ENCODE measurements at places on chromosomes 1 and 21.
A peak's percentile ranks its signal among the peaks of the same experiment; 100 is the strongest.

- peaks cover 7% of the 10 kb centered on the region for H3K4me1 ChIP-seq
- no peak for DNase-seq
- no peaks in the 10 kb centered on the region for H3K36me3 ChIP-seq
- peak overlapping the region; percentile 71 for H3K27ac ChIP-seq
Measured at GRCh38 chr1:234909307-234909810, 219.3 kb downstream of the TOMM20 start.

GRCh38 chr1:86741947-86742572 is 37.7 kb downstream of the SH3GLB1 start:
- H3K27me3 ChIP-seq: no peaks in the 10 kb centered on the region
- no peak overlapping the region for H3K27ac ChIP-seq
- DNase-seq: peak; percentile 40
- H3K4me3 ChIP-seq: no peak overlapping the region
- H3K4me1 ChIP-seq: no peaks in the 10 kb centered on the region

- H3K36me3 ChIP-seq: no peaks in the 10 kb centered on the region
- no peaks in the 10 kb centered on the region for H3K4me1 ChIP-seq
- no peak overlapping the region for H3K4me3 ChIP-seq
- no peaks in the 10 kb centered on the region for H3K27me3 ChIP-seq
- DNase-seq: no peak
Measured at GRCh38 chr1:244383278-244383884, 68.3 kb downstream of the ADSS2 start.

GRCh38 chr1:34870395-34870794 is 10.8 kb upstream of the SMIM12 start:
- H3K27ac ChIP-seq: no peak overlapping the region
- no peak overlapping the region for H3K4me3 ChIP-seq
- H3K36me3 ChIP-seq: no peaks in the 10 kb centered on the region

- no peak overlapping the region for H3K4me3 ChIP-seq
- no peaks in the 10 kb centered on the region for H3K36me3 ChIP-seq
- H3K4me1 ChIP-seq: no peaks in the 10 kb centered on the region
- H3K27me3 ChIP-seq: no peaks in the 10 kb centered on the region
- DNase-seq: no peak
Measured at GRCh38 chr1:221727146-221728036, 14.5 kb downstream of the DUSP10 start.

DNA sequence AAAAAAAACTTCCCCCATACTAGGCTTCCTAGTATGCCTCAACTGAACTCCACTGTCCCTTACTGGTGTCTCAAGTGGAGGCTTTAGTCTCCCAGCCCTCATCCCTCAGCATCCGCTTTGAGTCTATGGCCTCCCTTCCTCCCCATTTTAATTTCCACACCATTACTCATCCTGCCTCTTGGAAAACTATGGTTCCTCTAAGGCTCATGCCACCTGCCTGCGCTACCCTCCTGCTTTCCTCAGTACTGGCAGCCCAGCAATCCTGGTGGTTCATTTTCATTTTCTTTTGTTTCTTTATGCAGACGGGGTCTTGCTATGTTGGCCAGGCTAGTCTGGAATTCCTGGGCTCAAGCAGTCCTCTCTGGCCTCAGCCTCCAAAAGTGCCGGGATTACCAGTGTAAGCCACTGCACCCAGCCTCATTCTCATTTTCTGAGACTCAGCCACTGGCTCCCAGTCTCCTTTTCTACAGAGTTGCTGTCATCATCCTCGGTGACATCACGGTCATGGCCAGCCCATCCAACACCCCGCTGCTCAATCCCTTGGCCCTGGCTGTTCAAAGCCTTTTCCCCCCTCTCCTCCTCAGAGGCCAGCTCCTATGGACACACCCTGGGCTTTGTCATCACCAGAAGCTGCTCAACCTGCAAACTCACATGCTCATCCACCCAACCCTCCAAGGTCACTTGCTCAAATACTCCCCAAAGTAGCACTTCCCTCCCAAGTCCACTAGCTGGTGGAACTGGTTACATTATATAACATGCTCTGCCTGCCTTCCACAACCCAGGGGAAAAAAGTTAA is 2.3 kb upstream of the PMVK start:
- no peaks in the 10 kb centered on the region for H3K4me1 ChIP-seq
- H3K27ac ChIP-seq: peak overlapping the region; percentile 5
- no peaks in the 10 kb centered on the region for H3K36me3 ChIP-seq
- H3K27me3 ChIP-seq: no peaks in the 10 kb centered on the region
- no peak for DNase-seq
- no peak overlapping the region for H3K4me3 ChIP-seq

GRCh38 chr1:182643699-182644098 is 39.5 kb upstream of the RGS16 start:
- H3K4me1 ChIP-seq: no peaks in the 10 kb centered on the region
- H3K36me3 ChIP-seq: no peaks in the 10 kb centered on the region
- no peaks in the 10 kb centered on the region for H3K27me3 ChIP-seq
- H3K4me3 ChIP-seq: no peak overlapping the region
- H3K27ac ChIP-seq: no peak overlapping the region

GRCh38 chr1:246212013-246212412 is 295.1 kb downstream of the SMYD3 start:
- DNase-seq: no peak
- H3K27ac ChIP-seq: no peak overlapping the region
- no peaks in the 10 kb centered on the region for H3K36me3 ChIP-seq
- no peaks in the 10 kb centered on the region for H3K27me3 ChIP-seq

GRCh38 chr1:14083706-14084105 is 383.7 kb downstream of the PRDM2 start:
- no peaks in the 10 kb centered on the region for H3K4me1 ChIP-seq
- H3K27me3 ChIP-seq: no peaks in the 10 kb centered on the region
- no peak overlapping the region for H3K27ac ChIP-seq
- no peak for DNase-seq

- no peak overlapping the region for H3K4me3 ChIP-seq
- no peak for DNase-seq
- no peaks in the 10 kb centered on the region for H3K27me3 ChIP-seq
Measured at GRCh38 chr21:42527127-42527488, 13.5 kb downstream of the SLC37A1 start.

- H3K27ac ChIP-seq: no peak overlapping the region
- H3K27me3 ChIP-seq: no peaks in the 10 kb centered on the region
- H3K4me1 ChIP-seq: no peaks in the 10 kb centered on the region
- no peak for DNase-seq
- H3K4me3 ChIP-seq: no peak overlapping the region
Measured at GRCh38 chr1:200542162-200542561, 78.4 kb downstream of the KIF14 start.

DNA sequence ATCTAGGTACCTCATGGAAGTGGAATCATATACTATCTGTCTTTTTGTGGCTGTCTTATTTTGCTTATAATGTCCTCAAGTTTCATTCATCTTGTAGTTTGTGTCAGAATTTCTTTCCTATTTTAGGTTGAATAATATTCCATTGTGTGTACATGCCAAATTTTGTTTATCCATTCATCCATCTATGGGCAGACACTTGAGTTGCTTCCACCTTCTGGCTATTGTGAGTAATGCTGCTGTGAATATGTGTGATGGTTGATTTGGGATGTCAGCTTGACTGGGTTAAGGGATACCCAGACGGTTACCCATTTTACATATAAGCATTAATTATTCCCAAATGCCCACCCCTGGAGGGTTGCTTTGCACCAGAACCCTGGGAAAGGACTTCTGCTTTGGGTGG is 477.5 kb downstream of the PTPRU start:
- no peak overlapping the region for H3K27ac ChIP-seq
- no peak for DNase-seq
- H3K4me3 ChIP-seq: no peak overlapping the region
- no peaks in the 10 kb centered on the region for H3K36me3 ChIP-seq
- H3K4me1 ChIP-seq: no peaks in the 10 kb centered on the region

DNA sequence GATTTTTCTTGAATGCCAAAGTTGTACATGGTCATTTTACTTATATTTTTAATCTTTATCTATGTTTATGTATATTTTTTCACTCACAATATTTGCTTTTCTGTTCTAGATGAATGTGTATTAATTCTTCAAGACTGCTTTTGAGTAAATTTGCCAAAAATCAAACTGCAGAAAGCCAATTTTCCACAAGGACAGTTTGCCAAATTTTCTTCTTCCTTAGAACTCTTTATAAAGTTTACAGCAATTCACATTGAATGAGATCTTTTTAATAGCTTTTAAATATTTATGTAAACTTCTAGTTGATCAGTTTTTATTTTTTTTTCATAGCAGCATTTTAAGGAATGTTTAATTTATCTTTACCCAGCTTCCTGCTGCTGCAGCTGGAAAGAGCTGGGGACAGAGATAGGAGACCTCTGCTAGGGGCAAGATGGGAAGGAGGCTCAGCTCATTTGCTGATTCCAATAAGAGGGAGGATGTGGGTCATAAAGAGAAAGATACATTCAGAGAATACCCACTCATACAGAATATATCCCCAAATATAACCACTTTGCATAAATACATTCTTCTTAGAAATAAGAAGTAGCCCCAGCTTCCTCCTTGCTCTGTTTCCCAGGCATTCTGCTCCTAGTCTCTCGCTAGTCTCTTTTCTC is 93.0 kb downstream of the ODF2L start:
- DNase-seq: no peak
- no peak overlapping the region for H3K4me3 ChIP-seq
- H3K4me1 ChIP-seq: no peaks in the 10 kb centered on the region

GRCh38 chr1:227607336-227607898 is 44.1 kb downstream of the ZNF678 start:
- no peak overlapping the region for H3K4me3 ChIP-seq
- DNase-seq: no peak
- H3K36me3 ChIP-seq: no peaks in the 10 kb centered on the region
- H3K27ac ChIP-seq: no peak overlapping the region

DNA sequence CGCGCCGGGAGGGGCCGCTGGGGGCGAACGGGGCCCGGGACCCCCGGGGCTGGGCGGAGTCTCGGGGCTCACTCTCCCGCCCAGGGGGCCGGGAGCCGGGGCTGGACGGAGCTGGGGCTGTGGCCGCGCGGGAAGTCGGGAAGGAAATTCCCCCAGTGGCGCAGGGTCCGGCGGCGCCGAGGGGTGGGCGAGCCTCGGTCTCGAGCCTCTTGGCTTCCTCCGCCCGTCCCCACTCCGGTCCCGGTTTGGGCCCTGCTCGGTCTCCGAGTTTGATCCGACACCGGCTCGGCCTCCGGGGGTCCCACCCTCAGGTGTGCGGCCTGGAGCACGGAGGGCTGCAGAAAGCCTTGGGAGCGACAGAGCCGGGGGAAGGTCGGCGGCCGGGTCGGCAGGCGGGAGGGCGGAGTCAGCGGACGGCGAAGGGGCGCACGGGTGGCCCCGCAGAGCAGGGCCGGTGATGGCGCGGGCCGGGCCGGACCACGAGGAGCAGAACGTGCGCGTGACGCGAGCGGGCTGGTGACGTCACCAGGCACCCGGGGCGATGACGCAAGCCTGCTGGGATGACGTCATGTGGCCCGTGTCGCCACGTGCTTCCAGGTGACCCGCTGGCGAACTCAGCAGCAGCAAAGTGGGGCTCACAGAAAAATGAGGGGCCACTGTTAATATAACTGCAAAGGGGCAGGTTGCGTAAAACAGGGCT is 610 bp upstream of the HES4 start:
- H3K27ac ChIP-seq: peak overlapping the region; percentile 90
- peak overlapping the region; percentile 59 for H3K4me3 ChIP-seq
- H3K27me3 ChIP-seq: no peaks in the 10 kb centered on the region

DNA sequence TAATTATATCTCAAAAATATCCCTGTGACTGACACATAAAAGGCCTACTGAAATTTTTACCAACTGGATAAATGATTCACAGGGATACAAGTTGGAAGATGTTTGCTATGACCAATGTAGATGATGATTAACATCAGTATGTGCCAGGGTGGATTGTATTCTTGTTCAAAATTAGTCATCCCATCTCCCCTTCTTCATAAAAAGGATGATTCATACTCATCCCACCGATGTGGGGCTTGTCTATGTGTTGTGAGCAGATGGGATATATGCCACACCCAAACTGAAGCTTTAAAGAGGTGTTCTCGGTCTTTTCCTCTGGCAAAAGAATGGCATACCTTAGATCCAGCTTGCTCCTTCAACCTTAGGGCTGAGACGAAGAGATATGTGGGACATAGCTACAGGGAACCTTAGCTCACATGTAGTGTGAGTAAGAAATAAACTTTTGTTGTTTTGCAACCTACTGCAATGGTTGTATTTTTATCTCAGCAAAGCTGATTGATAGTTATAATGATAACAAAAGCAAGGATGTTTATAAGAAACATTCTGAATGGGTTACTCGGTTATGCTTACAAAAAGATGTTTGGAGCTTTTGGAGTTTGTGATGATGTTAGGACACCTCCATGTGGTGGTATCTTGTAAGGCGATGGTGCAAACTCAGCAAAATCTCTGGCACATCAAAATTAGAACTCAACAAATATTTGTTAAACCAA is 29.4 kb downstream of the SPATA17 start:
- DNase-seq: no peak
- no peaks in the 10 kb centered on the region for H3K36me3 ChIP-seq
- H3K4me1 ChIP-seq: no peaks in the 10 kb centered on the region
- H3K27me3 ChIP-seq: no peaks in the 10 kb centered on the region
- H3K4me3 ChIP-seq: no peak overlapping the region

GRCh38 chr21:36104317-36105300 is 30.3 kb upstream of the CBR3 start:
- no peaks in the 10 kb centered on the region for H3K27me3 ChIP-seq
- DNase-seq: peak; percentile 94
- peak overlapping the region; percentile 64 for H3K27ac ChIP-seq
- H3K4me3 ChIP-seq: peak overlapping the region; percentile 53
- H3K4me1 ChIP-seq: no peaks in the 10 kb centered on the region

GRCh38 chr1:165828669-165829329 is 1.4 kb downstream of the UCK2 start:
- H3K4me3 ChIP-seq: peak overlapping the region; percentile 80
- H3K27me3 ChIP-seq: no peaks in the 10 kb centered on the region
- H3K27ac ChIP-seq: peak overlapping the region; percentile 71
- peaks cover 7% of the 10 kb centered on the region for H3K4me1 ChIP-seq
- peak; percentile 74 for DNase-seq
- H3K36me3 ChIP-seq: no peaks in the 10 kb centered on the region

DNA sequence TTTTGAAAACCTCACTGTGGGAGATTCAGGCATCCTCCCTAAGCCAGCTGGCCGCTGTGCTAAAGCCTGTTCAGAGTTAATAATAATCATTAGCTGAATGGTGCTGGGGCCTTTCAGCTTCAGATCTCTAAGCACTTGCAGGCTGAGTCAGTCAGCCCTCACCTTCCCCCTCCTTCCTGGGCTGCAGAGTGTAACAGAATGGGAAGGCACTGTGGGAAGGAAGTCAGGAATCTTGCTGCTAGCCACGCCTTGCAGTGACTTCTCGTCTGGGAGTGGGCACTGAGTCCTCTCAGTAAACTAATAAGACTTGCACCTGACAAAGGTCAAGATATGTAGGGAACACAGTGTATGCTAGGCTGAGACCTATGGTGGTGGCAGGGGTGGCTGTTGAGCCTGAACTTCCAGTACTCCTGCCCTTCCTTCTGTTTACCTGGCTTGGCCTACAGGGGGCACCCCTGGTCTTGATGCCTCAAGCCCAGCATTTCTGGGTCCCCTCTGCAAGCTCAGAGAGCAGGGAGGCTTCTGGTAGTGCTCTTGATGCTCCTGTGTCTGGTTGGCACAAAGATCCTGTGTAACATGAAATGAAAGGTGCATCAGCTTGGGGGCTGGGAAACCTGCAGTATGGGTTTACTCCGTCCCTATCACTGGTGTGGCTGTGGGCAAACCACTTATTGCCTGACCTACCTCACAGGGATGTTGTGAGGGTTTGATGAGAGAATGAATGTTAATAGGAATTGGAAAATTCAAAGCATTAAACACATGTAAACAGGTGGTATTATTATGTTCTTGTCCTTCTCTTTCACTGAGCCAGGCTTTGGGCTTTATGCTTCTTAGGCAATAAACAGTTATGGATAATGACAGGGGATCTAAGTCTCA is 6.0 kb downstream of the CYB561D1 start:
- no peak overlapping the region for H3K4me3 ChIP-seq
- H3K36me3 ChIP-seq: no peaks in the 10 kb centered on the region
- no peak overlapping the region for H3K27ac ChIP-seq
- DNase-seq: peak; percentile 41
- no peaks in the 10 kb centered on the region for H3K27me3 ChIP-seq
